ENCODE measurements at places on chromosomes 11 and 22. TPM values are rescaled to one million over a fixed set of nuclear protein-coding genes. Genes with fewer than 3 reads are reported as not detected.

GRCh38 chr22:30226192-30226832 is 20.2 kb downstream of the LIF start:
- no peak for DNase-seq

GRCh38 chr11:12287009-12287373 is 90.4 kb upstream of the PARVA start:
- DNase-seq = peak; percentile 73

- no peak for DNase-seq
These were observed 45.7 kb downstream of the SCUBE1 start for GRCh38 chr22:43297270-43298061.

- DNase-seq = no peak
These were observed 910.2 kb downstream of the OPCML start for GRCh38 chr11:132621976-132622580.

GRCh38 chr11:1140642-1141490 is 16.9 kb upstream of the MUC5AC start:
- no peak for DNase-seq

Gene LRRC56
- 5.0 TPM for total RNA-seq

DNA sequence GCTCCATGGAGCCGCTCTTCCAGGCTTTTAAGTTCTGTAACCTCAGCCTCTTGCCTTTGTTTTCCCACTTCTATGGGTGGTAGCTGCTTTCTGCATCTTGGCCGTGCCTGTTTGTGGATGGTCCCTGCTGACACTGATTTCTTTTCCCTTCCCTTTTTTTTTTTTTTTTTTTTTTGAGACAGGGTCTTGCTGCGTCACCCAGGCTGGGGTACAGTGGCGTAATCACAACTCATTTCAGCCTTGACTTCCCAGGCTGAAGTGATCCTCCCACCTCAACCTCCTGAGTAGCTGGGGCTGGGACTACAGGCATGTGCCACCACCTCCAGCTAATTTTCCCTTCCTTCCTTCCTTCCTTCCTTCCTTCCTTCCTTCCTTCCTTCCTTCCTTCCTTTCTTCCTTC is 57.7 kb upstream of the EP300 start:
- no peak for DNase-seq

- DNase-seq = no peak
These were observed 89.1 kb downstream of the SWAP70 start for GRCh38 chr11:9753021-9753420.

DNA sequence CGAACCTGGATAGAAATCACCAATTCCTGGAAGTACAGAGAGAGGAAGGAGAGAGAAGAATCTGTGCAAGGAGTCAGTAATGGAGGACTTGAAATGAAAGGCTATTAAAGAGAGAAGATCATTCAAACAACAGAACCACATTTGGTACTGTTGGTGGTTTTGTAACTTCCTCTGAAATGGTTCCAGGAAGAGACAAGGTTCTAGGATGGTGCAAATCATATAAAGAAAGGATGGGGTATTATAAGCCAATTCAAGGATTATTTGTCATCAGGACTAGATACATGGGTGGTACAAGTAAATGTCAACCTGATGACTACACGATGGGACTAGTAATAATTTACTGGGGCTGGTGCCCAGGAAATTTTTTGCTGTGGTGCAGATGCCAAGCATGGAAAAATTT is 28.9 kb upstream of the TMA7B start:
- no peak for DNase-seq

Gene PSMA1
- 143 TPM for total RNA-seq

DNA sequence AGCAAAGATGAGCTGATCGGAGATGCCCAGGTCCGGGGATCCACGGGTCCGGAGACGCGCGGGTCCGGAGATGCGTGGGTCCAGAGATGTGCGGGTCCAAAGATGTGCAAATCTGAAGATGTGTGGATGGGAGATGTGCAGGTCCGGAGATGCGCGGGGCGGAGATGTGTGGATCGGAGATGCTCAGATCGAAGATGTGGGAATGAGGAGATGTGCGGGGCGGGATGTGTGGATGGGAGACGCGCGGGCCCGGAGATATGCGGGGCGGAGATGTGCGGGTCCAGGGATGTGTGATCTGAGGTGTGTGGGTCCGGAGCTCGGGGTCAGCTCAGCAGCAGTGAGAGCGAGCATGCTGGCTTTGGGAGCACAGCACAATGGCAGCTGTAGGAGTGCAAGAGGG is 35.5 kb downstream of the CDPF1 start:
- DNase-seq = no peak

Gene PGA5
- not detected for total RNA-seq

Gene ZNF280A
- total RNA-seq = not detected

Gene HBD
- not detected for total RNA-seq

GRCh38 chr11:33948494-33948893 is 56.6 kb upstream of the LMO2 start:
- DNase-seq = no peak

Gene SERPING1
- total RNA-seq = 3.1 TPM

- DNase-seq = no peak
These were observed 6.6 kb upstream of the RAB30 start for GRCh38 chr11:83078269-83078668.

Gene SCGB1D2
- not detected for total RNA-seq

DNA sequence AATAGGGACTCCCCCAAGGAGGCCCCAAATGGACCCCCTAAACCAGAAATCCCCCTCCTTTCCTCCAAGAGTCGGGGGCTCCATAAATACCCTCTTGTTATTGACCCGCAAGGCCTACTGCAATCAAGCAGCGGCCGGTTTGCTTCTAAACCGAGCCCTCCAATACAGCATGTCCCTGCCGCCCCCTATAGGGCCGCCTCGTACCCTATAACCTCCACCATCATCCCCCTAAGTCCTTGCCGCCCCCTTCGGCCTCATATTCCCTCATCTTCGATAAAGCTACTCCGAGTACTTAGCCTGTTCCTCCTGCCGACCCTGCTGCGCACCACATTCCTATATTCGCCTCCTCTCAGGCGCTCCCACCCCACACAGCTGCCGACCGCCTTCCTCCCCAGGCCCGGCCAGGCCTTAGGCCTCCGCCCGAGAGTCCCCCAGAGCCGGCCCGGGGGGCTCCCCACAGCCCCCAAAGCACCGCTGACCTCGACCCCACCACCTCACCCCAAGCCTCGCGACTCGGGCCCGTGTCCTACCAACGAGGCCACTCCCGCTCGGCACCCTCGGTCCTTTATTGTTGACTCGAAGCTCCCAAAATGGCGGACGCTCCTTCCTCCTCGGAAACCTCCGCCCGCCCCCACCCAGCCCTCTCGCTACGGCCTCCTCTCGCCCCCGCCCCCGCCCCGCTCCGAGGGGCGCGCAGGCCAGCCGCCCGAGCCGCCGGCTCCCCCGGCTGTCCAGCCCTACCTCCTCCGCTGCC is 430 bp downstream of the DDX6 start:
- DNase-seq = peak; percentile 50

DNA sequence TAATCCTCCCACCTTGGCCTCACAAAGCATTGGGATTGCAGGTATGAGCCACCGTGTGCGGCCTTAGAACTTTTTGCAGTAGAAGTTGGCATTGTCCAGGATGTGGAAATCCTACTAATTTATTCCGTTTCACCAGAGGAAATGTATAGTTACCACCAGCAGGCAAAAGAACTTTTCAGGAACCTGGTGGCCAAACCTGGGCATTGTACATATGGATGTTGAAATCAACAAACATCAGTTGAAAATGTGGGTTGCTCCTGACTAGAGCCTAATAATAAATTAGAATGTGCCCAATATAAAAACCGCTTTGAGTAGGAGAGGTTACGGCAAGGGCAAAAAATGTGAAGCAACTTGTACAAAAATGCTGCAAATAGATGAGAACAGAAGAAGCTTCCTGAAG is 40.7 kb upstream of the XBP1 start:
- no peak for DNase-seq

Gene ZNF70
- total RNA-seq = 2.8 TPM

Gene POU2AF2
- total RNA-seq = not detected

DNA sequence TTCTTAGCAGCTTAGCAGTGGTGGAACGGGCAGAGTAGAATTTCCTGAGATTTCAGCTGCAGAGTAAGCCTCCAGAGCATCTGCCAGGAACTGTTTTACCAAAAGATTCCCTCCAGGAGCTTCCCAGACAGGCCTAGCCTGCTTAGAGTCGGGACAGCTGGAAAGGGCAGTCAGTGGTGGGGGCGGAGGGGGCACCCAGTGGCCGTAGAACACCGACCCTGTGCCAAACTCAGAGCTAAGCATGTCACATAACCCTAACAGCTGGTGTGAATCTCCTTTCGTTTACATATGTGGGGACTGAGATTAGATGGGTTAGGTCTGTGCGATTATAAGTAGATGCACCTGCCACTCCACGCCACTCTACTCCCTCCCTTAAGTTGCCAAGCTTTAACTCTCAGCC is 80.0 kb upstream of the CRTAM start:
- no peak for DNase-seq

Gene NLRP14
- not detected for total RNA-seq

GRCh38 chr11:110797453-110797852 is 85.2 kb upstream of the ARHGAP20 start:
- no peak for DNase-seq

Gene TSSC4
- 35.6 TPM for total RNA-seq

DNA sequence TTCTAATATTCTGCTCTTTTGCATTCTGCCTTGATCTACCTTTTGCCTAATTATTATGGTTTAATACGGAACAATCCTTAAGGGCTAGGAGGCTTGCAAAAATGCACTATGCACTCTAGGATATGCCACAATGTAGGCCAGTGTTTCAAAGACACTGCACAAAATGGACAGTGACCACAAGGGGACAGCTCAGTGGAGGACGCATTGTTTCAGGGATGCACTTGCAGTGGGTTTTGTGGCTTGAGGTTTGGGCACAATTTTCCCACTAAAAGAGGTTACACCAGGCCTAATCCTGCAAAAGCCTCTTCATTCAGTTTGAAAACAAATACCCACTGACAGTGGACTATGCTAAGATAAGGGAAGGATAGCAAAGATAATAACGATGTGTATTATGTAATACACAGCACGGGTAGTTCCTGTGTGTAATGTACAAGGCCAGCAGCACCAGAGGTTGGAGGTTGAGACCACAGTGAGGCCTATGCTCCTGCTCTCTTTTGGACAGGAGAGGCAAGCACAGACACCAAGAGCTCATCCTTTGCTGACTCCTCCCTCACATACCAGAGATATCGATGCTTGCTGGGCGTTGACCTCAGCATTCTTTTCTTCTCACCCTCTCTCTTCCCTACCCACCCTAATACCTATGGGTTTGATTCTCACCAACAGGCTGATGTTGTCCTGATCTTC is 12.7 kb downstream of the MAP6 start:
- no peak for DNase-seq

Gene KRTAP5-9
- not detected for total RNA-seq

DNA sequence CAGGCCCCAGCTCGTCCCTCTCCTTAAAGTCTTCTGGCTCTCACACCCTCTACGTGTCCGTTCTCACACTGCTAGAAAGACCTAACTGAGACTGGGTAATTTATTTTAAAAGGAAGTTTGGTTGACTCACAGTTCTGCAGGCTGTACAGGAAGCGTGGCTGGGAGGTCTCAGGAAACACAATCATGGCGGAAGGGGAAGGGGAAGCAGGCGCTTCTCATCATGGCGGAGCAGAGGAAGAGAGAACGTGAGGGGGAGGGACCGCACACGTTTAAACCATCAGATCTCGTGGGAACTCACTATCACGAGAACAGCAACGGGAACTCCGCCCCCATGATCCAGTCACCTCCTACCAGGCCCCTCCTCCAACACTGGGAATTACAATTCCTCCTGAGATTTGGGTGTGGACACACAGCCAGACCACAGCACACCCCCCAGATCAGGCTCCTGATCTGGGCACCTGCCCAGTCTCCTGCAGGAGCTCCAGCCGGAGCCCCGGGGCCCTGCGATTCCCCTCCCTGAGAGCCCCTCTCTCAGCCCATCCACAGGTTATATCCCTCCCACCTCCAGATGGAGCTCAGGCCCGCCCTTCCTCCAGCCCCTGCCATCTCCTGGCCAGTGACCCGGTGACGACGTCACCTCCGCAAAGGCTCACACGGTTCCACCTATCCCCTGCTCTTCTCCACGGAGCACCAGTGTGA is 170.2 kb downstream of the BRD1 start:
- no peak for DNase-seq

DNA sequence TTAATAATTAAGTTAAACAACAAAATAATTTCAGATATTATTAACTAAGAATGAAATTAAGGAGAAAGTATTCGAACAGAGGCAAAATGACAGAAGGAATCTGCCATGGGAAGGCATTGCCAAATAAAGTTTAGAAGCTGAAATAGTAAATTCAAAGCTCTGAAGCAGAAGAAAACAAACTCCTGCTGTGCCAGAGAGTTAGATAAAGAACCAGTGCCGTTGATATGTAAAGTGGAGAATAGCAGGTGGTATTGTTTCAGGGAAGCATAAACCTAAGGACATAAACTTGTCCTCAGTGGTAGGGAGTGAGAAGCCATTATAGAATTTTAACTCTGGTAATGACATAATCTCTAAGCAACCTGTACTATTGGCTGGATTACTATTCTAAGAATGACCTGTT is 2.7 kb upstream of the HBG2 start:
- no peak for DNase-seq

Gene OR5A1
- not detected for total RNA-seq

DNA sequence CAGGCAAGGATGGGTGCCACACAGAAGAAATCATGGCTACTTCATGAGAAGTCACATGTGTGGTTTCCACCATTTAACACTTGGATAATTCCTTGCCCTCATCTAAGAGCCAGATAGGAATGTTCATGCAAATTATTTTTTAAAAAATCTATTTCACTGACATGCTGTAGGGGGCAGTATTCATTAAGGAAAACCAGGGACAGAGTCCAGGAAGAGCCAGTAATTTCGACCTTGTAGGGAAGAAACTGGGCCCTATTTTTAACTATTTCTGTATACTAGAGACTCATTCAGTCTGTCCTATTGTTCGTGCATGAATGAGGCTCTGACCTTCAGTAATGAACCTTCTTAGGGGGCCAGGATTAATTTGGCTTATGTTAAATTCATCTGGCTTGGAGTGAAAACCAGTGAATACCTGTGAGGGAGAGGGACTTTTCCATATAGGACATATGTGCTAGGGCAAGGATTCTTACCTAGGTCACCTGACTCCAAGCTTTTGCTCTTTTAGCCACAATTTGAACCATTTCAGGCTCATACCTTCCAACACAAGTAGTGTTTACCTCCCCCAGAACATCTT is 192.7 kb downstream of the NAV2 start:
- no peak for DNase-seq

- no peak for DNase-seq
These were observed 20.0 kb downstream of the PATE3 start for GRCh38 chr11:125807909-125808308.

Gene CRYBB1
- not detected for total RNA-seq

GRCh38 chr11:80061056-80061455 is 620.2 kb upstream of the TENM4 start:
- DNase-seq = no peak

DNA sequence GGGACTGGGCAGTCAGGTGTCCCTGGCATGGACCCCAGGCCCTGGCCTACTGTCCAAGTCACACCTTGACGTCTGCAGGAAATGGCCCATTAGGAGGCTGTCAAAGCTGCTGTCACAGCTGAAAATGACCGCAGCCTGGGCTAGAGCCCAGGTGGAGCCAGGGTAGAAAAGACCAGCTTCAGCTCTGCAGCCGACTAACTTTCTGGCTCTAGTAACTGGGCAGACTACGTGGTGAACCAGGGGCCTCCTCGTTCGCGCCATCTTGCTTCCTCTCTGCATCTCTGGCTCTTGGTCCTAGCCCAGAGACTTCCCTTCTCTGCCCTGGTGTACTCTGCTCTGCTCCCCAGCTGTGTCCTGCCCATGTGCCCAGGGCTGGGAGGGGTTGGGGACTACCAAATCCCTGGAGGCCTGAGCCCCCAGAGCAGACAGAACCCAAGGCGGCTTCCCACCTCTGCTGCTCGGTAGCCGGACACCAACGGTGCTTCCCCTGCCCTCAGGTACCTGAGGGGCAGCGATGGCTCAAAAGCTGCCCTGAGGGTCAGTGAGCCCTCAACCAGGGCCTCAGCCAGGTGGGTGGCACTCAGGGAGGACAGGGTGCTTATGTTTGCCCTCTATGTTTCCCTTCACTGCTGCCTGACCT is 19.7 kb downstream of the SART1 start:
- no peak for DNase-seq
